Cerebellar cortex (tissue), 1 donor: ENCODE measurements at places on chromosomes 2 and 18.

GRCh38 chr18:23560186-23560585 lies 26.1 kb downstream of the NPC1 start:
- DNase-seq = no peak

DNA sequence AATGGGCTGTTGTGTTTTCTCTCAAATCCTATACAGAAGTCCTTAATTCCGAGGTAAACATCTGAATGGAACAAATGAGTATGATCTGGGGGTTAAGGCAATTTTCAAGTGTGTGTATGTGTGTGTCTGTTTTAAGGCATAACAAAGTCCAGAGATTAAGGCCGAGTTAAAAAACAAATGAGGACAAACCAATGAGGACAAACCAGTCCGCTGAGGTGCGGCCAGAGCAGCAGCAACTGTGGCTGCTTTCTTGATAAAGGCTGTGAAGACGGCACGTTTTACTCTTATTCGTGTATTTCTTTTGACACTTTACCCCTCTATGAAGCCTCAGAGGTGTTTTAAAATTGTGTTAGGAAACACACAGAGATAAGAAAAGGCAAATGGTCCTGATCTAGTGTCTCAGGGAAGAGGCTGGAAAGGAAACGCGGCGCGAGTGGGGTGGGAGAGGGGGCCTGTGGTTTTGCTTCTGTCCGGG lies 495 bp upstream of the GULP1 start:
- peak; percentile 31 for DNase-seq

- DNase-seq = no peak
Observed at GRCh38 chr18:78893281-78894032, 86.2 kb upstream of the SALL3 start.

GRCh38 chr18:59767732-59768131 lies 70.5 kb upstream of the CCBE1 start:
- no peak for DNase-seq

GRCh38 chr18:27614951-27615844 lies 430.1 kb upstream of the CHST9 start:
- no peak for DNase-seq

DNA sequence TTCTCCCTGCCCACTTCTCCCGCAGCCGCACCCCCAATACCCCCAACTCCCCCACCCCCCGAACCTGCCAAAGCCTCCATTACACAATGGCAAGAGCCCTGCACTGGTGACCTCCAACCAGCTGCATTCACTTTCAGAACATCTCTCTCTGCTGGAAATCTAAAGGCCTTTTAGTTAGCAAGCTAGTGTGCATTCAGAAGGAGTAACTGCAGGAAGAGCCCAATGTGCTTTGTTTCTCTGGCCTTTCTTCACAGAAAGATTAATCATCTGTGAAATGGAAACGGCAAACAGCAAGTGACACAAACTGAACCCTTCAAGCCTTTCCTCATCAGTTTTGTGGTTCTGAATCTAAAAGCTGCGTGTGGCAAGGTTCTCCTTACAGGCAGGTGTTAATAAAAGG lies 124.2 kb downstream of the OLA1 start:
- DNase-seq = peak; percentile 9
